NCI-H69 (cell line): ENCODE measurements at places on chromosomes 6 and 20.

GRCh38 chr20:13915284-13915683 is 75.1 kb downstream of the SEL1L2 start:
- DNase-seq: peak; percentile 70

DNA sequence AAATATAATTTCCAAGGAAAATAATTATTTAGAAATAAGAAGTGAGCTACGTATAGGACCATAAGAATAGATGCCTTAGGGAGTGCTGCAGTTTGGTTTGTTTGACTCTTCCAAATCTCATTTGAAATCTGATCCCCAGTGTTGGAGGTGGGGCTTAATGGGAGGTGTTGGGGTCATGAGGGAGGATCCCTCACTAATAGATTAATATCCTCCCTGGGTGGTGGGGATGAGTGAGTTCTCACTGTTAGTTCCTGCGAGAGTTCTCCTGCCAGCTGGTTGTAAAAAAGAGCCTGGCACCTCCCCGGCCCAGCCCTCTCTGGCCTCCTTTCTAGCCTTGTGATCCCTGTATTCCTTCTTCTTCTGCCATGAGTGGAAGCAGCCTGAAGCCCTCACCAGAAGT is 69.3 kb downstream of the RCAN2 start:
- DNase-seq: peak; percentile 17

DNA sequence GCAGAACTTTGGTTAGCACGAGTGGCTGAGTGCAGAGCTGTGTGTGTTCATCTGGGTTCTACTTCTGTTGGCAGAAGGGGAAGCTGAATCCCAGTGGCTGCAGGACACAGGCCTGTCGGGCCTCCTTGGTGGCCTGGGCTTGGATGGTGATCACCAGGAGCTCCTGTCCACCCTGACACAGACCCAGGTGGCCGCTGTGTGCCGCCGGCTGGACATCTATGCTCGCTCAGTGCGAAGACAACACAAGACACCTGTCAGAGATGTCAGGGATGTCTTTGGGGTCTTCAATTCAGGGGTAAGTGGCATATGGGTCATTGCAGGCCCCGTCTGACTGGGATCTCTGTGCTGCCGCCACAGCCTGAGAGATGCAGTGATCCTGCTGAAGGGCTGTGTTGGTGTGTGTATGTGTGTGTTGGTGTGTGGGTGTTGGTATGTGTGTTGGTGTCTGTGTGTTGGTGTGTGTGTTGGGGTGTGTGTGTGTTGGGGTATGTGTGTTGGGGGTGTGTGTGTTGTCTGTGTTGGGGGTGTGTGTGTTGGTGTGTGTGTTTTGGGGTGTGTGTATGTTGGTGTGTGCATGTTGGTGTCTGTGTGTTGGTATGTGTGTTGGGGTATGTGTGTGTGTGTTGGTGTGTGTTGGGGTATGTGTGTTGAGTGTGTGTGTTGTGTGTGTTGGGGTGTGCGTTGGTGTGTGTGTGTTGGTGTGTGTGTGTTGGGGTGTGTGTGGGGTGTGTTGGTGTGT is 25.5 kb downstream of the ARHGAP40 start:
- DNase-seq: no peak

- DNase-seq: no peak
These were observed 49.4 kb upstream of the MCM9 start for GRCh38 chr6:118984342-118984741.

GRCh38 chr6:151310852-151311767 is 71.3 kb downstream of the AKAP12 start:
- DNase-seq: no peak

- peak; percentile 88 for DNase-seq
These were observed 83.0 kb downstream of the TMEM242 start for GRCh38 chr6:157240059-157240959.

GRCh38 chr6:167827583-167828324 is 1.0 kb downstream of the AFDN start:
- peak; percentile 82 for DNase-seq

- DNase-seq: peak; percentile 78
These were observed 1.3 kb upstream of the CNR1 start for GRCh38 chr6:88167352-88167937.

GRCh38 chr20:10788877-10789276 is 115.1 kb upstream of the JAG1 start:
- no peak for DNase-seq

DNA sequence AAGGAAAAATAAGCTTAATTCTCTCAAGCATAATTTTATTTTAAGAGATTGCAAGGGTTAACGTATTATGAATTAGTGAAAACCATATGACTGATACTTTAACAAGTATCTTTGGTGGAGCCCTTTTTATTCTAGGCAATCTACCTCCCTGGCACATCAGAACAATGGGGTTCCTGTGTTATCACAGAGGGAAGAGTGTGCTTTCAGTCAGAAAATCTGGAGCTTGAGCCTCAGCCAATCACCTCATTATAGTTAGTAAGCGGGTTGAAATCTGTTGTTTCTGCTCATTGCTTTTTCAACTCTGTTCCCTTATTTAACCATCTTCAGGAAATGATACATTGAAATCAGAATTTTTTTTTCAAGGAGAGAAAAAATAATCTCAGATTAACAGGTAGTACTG is 391 bp downstream of the ADGRF1 start:
- peak; percentile 29 for DNase-seq

DNA sequence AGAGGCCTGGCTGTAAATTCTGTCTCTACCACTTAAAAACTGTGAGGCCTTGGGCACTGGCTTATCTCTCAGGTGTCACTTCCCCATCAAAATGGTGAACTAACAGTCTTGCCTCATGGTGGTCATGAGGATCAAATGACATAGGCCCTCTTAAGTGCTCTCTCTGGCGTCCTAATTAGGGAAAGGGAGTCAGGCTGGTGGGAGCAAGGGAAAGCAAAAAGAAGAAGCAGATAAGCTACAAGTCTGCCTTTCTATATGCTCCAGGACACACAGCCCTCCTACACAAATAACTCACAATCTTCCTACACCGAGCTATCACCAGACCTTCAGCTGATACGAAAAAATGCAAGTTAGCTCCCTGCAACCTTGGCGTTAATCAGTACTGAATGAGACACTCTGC is 19.5 kb upstream of the SLC22A16 start:
- no peak for DNase-seq

- no peak for DNase-seq
These were observed 664.5 kb downstream of the EPM2A start for GRCh38 chr6:145070791-145071190.

DNA sequence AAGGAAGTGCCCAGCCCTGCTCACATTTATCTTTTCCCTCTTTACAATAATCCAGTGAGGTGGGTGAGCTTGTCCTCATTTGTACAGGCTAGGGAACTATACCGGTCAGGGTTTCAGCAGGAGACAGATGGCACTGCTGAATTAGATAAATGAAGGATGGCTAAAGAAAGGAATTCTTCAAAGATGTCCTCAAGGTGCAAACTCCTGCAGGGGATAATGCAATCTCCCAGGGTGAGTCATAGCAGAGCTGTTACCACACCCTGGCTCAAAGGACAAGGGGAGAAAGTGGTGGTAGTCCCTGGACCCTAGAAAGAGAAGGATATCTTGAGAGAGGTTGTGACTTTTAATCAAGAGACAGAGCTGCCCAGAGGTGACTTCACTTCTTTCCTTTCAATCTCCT is 66.7 kb downstream of the RFPL4B start:
- no peak for DNase-seq

- DNase-seq: no peak
These were observed 211.4 kb downstream of the ERMARD start for GRCh38 chr6:169962604-169963469.

- no peak for DNase-seq
These were observed 81.6 kb upstream of the KHDRBS2 start for GRCh38 chr6:62367601-62368000.

GRCh38 chr6:53651764-53652401 is 13.7 kb downstream of the KLHL31 start:
- DNase-seq: peak; percentile 96

- DNase-seq: peak; percentile 15
These were observed 1005.8 kb upstream of the ADGRB3 start for GRCh38 chr6:67629258-67629657.

DNA sequence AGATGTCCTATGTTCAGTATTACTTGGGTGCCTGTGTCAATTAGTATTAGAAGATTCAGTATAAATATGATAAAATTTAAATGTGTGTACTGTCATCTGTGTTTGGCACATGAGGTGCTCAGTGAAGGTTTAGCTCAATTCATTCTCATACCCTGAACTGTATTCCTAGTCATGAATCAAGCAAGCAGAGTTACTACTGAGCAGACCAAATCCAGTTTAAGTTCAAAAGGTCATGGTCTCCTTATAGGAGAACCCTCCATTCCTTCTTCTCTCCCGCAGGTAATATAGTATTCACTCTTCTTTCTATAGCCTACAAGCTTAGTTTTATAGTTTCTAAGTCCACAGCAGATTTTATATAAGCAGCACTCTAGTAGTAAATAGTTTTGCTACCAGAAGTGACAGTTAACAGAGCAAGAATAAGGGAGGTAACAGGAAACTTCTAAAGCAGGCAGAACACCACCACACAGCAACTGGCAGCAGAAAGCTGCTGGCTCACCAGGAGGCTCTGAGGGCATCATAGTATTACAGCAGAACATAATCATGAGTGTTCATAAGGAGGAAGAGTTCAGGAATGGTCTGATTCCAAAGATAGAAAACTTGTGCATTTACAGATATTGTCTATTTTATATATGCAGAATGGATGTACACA is 133.2 kb downstream of the SLC16A10 start:
- DNase-seq: no peak

DNA sequence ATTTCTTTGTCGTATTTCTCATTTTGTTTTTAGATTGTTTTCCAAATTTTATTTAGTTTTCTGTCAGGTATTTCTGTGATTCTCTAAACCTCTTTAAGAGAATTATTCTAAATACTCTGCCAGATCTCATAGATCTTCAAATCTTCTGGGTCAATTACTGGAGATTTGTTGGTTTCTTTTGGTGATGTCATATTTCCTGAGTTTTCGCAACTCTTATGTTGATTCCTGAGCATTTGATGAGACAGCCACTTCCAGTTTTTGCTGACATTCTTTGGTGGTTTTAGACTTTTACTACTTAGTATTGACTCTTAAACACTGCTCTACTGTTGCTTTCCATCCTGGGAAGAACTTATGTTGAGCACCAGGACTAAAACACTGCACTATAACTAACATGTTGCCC is 21.9 kb downstream of the ADGB start:
- no peak for DNase-seq

DNA sequence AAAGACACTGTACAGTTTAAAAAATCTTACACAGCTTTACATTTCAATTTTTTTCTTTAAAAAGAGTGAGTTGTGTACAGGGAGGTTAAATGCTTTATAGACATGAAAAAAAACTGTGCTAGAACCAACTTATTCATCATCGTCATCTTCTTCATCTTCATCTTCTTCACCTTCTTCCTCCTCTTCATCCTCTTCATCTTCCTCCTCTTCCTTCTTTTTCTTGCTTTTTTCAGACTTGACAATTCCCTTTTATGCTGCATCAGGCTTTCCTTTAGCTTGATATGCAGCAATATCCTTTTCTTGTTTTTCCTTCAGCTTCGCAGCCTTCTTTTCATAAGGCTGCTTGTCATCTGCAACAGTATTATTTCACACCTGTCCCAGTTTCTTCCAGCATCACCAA is 34.3 kb upstream of the TMEM30A start:
- no peak for DNase-seq

- peak; percentile 71 for DNase-seq
These were observed 3.2 kb upstream of the ABT1 start for GRCh38 chr6:26593278-26594130.

DNA sequence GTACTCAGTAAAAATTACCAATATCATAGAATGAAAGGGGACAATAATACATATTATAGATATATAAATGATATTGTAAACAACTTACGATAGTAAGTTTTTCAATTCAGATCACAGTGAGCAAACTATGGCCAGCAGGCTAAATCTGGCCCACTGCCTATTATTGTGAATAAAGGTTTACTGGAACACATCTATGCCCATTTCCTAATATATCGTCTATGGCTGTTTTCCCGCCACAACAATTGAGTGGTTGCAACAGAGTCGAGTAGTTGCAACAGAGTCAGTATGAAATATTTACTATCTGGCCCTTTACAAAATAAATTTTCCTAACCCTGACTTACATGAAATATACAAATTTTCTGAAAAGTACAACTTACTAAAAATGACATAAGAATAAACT is 297.3 kb upstream of the KCNQ5 start:
- DNase-seq: no peak

DNA sequence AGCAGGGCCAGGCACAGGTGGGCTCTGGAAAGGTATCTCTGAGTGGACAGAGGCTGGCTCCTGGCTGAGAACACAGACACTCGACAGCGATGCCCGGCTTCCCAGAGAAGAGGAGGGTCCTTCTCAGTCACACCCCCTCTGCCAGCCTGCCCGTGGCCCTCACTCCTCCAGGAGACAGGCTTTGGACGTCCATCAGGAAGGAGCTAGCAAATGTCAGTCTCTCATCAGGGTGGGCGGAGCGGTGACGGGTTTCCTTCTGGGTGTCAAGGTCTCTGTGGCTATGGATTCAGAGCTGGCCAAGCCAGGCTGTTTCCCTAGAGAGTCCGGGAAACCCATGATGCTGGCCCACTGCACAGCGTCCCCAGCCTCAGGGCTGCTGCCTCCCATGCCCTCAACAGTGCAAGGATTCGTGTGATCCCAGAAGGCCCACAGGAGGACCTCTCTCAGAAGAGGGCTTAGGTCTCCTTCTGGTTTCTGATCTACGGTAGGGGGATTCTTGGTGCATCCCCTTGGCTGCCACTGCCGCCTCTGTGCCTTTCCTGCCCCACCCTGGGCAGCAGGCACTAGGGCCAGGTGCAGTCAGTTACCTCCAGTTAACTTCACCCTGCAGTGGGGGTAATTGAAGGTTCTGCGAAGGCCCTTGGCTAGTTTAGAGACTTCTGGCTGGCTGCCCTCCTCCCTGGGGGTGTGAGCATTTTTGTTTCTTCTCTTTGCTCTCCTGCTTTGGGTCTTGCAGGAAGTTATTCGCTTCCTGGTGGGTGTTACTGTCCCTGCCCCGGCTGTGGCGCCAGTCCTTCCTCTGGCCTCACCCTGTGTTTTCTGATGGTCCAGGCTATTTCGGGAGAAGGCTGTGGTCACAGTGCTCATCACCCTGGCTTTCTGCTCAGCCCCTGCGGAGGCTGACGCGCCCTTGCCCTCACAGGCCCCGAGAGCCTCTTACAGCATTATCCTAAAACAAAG is 80.2 kb downstream of the CDH4 start:
- no peak for DNase-seq

- no peak for DNase-seq
These were observed 177.3 kb upstream of the TENT5A start for GRCh38 chr6:81929828-81930227.

GRCh38 chr6:165389534-165389933 is 80.1 kb upstream of the C6orf118 start:
- no peak for DNase-seq
